Fibroblast of skin of right biceps (primary cell): ENCODE measurements at places on chromosomes 4 and X.

GRCh38 chr4:110532901-110533589, 57.1 kb downstream of the ENPEP start:
- DNase-seq = peak; percentile 25

- DNase-seq = no peak
Observed at GRCh38 chrX:122115604-122116003, 1068.2 kb downstream of the GLUD2 start.

DNA sequence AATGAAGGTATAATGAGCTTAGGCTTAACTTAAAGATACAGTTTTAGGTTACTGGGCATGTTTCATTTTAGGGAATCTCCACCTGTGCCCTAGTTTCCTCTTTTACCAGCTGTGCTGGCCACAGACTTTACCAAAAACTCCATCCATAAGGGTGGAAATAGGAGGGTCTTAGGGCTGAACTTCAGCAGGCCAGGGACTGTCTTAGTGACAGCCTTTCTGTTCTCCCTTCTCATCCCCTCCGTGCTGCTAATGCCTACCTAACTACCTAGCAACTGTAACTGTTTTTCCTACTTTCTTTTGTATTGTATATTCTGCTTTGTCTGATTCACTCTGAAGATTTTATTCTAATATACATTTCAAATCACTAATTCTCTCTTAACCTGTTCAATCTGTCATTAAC, 1375.3 kb downstream of the PCDH18 start:
- DNase-seq = no peak

GRCh38 chr4:147535124-147535523, 54.2 kb downstream of the EDNRA start:
- DNase-seq = no peak

GRCh38 chr4:63814171-63814964, 594.9 kb downstream of the TECRL start:
- DNase-seq = no peak

- DNase-seq = peak; percentile 6
Observed at GRCh38 chrX:120365320-120365719, 3.4 kb downstream of the ATP1B4 start.

DNA sequence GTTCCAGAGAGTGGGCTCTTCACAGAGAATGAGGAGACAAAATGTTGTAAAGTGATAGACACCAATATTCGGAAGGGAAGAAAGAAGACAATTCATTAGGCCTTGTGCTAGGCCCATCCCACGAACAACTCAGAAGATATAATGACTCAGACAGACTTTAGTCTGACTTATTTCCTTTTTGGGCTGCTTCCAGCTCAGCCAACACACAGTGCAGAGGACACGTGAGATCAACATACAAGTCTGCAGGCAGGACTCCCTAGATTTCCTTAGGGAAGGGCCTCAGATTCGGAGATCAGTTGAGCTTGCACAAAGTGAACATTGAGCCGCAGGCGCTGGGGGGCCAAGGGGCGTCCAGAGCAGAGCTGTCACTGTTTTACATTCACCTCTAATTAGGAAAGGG, 290.7 kb upstream of the TENM3 start:
- peak; percentile 98 for DNase-seq

GRCh38 chr4:114019276-114019968, 40.0 kb upstream of the ARSJ start:
- DNase-seq = no peak

DNA sequence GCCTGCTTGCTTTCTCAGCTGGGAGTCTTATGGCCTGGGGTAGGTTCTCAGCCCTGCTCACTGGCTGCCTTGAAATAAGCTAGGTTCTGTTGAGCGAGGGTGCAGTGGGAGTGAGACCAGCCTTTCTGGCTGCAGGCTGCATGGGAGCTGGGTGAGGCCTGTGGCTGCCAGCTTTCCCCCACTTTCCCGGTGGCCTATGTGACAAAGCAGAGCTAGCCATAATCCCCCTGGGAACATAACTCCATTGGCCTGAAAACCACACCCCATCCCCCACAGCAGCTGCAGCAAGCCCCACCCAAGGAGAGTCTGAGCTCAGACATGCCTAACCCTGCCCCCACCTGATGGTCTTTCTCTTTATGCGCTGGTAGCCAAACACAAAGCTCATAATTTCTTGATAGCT, 118.9 kb downstream of the KLHL4 start:
- no peak for DNase-seq

GRCh38 chr4:178275671-178276360, 833.6 kb upstream of the AGA start:
- no peak for DNase-seq

DNA sequence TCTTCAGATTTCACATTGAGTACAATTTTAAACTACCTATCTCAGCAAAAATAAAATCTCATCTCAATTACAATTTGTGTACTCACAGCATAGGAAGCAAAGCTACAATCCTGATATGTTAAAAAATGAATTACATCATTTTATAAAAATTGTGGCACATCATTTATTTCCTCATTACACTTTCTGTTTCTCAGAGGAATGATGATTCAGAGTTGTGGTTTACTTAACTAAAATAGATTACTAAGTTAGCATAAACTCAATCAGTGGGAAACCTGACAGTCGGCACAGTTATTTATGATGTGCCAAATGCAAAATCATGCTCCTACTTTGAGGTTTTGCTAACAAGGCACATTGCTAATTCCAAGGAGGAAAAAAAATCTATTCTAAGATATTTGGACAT, 325.0 kb downstream of the FBXO8 start:
- peak; percentile 52 for DNase-seq

GRCh38 chr4:108313546-108314339, 145.0 kb upstream of the LEF1 start:
- no peak for DNase-seq

DNA sequence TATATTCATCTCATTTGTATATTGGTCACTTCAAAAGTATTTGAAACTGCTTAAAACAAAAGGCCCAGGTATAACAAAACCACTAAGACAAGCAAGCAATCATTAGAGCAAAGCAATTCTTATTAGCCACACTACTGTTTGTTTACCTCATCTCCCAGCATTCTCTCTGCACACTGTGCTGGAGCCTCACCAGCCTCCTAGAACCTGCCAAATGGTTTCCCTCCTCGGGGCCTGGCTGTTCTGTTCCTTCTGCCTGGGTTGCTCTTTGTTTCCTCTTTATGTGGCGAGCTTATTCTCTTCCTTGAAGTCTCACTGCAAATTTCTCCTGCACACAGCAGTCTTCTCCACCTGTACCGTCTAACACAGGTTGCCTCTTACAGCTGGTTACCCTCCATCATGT, 67.5 kb upstream of the MND1 start:
- no peak for DNase-seq

- DNase-seq = no peak
Observed at GRCh38 chr4:156792462-156793085, 179.0 kb downstream of the PDGFC start.

DNA sequence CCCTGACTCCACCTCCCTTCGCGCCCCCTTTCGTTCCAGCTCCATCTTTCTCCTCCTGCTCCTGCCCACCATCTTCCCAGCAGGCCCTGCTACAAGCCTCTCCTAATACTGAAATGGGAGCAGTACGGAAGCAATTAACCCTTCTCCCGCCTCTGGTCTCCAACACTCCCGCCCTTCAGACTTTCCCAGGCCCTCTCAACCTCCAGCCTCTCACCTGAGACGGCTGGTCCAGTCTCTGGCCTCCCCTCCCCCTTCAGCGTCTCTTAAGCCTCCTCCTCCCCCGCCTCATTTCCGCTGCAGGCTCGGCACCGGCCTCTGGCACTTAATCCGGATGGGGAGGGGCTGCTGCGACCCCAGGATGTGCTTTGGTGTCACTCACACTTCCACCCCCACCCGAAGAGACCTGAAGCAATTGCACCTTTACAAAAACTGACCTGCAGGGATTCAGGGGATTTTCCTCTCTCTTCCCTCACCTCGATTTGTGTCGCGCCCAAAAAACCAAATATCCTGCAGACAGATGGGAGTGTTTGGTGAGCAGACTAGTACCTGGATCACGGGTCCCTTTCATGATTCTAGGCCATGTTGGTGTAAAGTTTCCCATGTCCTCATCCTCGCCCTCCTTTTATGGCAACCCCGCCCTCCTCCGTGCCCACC, 657 bp downstream of the TCEAL8 start:
- peak; percentile 41 for DNase-seq

GRCh38 chrX:22882543-22882942, 117.2 kb upstream of the DDX53 start:
- no peak for DNase-seq

DNA sequence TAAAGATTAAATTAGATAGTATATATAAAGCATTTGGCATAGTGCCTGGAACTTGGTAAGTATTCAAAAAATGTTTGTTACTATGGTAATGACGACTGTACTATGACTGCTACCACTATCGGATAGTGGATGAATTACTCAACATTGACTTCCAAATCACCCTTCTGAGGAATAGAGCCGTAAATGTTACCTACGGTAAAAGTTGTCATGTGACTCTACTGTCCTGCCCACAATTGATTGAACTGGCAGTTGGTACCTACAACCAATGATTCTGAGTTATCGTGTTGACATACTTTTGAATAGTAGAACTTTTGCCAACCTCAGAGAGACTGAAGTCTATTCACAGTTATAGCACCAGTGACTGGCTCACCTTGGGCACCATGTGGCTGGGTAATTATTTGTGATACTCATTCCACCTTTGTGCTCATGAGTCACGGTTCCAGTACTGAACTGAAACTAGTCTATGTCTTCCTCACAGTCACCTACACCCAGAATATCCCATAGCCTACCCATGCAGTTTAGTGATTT, 185.5 kb upstream of the PITX2 start:
- peak; percentile 68 for DNase-seq

GRCh38 chr4:165403637-165404036, 24.8 kb downstream of the CPE start:
- DNase-seq = no peak

- no peak for DNase-seq
Observed at GRCh38 chr4:1813231-1813630, 20.1 kb downstream of the FGFR3 start.

DNA sequence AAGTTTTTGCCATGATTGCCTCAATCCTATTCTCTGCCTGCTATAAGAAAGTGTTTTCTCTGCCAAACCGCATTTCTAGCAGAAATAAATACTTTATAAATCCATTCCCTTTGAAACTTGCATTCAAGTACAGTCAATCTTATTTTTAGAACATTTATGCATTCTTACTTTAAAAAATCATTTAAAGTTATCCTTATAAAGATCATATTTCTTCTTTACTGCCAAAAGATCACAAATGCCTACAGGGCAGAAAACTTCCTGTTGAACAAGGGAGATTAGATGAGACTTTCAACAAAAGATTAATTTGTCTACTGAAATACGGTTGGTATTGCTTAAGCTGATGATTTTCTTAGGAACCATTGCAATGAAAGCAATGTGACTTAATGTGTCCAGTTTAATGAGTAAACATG, 207.2 kb upstream of the SLIT2 start:
- DNase-seq = peak; percentile 70

- no peak for DNase-seq
Observed at GRCh38 chr4:113740857-113741379, 20.6 kb downstream of the CAMK2D start.

- no peak for DNase-seq
Observed at GRCh38 chr4:96936886-96937285, 1097.0 kb downstream of the PDHA2 start.

DNA sequence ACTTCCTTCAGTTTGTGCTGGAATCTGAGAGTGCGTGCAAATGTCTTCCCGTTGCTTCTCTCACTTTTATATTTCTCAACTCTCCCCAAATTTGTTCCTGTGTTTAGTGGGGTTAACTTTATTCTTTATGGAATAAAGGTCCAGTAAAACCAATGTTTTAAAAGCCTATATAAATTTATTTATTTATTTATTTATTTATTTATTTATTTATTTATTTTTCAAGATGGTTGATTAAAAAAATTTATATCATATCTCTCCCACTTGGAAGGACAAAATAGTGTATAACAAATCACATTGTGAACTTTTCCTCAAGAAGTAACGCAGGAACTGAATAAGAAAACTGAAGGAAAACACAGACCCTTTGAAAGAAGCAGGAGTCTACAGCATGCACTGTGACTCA, 95.3 kb upstream of the ITM2A start:
- no peak for DNase-seq

DNA sequence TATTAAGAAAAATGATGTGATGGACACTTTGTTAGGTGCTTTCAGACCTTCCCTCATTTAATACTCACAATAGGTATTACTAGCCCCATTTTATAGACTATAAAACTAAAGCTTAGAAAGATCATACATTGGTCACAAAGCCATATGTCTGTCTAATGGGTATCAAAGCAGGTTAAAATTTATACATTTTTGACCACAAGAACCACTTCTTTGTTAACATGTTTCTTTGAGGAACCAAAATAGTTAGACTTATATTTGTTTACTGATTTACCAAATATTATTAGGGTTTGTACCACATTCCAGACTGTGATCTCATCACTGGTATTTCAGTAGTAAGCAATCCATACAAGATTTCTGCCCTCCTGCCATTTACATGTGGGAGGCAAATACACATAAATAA, 363.3 kb downstream of the NAF1 start:
- DNase-seq = no peak

GRCh38 chr4:173731257-173731656, 201.2 kb upstream of the HAND2 start:
- no peak for DNase-seq

GRCh38 chrX:82945332-82945731, 562.8 kb upstream of the POU3F4 start:
- no peak for DNase-seq

- no peak for DNase-seq
Observed at GRCh38 chr4:125714845-125715244, 400.1 kb downstream of the FAT4 start.

DNA sequence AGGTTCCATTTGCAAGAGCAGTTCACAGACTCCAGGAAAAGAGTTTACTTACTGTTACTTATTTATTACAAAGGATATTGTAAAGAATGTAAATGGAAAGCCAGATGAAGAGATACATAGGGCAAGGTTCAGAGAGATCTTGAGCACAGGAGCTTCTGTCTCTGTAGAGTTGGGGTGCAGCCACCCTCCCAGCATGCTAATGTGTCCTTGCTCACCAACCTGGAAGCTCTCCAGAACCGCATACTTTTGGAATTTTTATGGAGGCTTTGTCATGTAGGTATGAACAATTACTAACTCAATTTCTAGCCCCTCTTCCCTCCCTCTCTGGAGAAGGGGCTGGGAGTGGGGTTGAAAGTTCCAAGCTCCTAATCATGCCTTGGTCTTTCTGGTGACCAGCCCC, 857.2 kb downstream of the RPA4 start:
- peak; percentile 19 for DNase-seq

GRCh38 chr4:117793845-117794480, 240.3 kb upstream of the NDST3 start:
- no peak for DNase-seq
